ENCODE measurements at places on chromosomes 16 and 17.

DNA sequence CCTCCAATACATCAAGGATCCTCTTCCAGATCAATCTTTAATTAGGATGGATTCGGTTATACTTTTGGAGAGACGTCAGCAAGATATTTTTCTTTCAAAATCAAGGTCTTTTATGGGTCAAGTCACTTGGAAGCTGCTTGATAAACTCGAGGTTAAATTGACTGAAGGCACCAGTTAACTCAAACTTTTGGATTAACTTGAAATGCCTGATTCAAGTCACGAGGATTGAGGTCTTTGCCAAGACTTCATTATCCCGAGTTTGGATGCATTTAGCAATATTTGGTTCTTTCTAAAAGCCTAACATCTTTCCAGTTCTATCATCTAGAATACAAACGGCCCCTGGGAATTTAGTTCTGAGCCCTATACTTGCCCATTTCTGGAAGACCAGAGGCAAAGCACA lies 82.9 kb downstream of the MYH11 start:
- no peak for DNase-seq

DNA sequence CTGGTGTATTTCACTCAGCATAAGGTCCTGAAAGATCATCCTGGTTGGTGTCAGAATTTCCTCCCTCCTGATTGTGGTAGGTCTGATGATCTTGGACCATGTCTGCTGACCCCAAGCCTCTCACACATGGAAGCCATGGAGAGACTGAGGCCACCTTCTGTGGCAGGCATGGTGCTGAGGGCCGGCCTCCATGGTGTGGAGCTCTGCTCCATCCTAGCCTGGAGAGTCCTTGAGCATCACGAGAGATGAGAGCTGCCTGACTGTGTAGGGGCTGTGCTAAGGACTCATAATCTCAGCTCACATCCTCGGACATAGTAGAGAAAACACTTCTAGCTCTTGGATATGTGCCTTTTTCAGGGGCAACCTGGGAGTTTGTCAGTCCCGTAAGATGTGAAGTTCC lies 40.6 kb downstream of the MPRIP start:
- no peak for DNase-seq

GRCh38 chr16:66462912-66463311 lies 35.8 kb downstream of the BEAN1 start:
- DNase-seq, result no peak

DNA sequence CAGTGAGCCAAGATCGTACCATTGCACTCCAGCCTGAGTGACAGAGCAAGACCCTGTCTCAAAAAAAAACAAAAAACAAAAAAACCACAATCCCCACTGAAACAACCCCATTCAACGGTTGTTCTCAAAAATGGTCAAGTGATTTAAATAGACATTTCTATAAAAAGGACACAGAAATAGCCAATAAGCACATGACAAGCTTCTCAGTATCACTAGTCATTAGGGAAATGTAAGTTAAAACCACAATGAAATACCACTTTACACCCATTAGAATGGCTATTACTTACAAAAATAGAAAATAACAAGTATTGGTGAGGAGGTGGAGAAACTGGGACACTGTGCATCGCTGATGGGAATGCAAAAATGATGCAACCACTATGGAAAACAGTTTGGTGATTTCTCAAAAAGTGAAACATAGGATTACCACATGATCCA lies 26.6 kb upstream of the MYLK3 start:
- no peak for DNase-seq
